ENCODE measurements at places on chromosomes 4 and X. TPM values are rescaled to one million over a fixed set of nuclear protein-coding genes. Genes with fewer than 3 reads are reported as not detected.

- no peak for DNase-seq
Observed at GRCh38 chr4:16261313-16261878, 35.1 kb upstream of the TAPT1 start.

- DNase-seq: no peak
Observed at GRCh38 chrX:103615781-103616371, 8.1 kb downstream of the TCEAL3 start.

DNA sequence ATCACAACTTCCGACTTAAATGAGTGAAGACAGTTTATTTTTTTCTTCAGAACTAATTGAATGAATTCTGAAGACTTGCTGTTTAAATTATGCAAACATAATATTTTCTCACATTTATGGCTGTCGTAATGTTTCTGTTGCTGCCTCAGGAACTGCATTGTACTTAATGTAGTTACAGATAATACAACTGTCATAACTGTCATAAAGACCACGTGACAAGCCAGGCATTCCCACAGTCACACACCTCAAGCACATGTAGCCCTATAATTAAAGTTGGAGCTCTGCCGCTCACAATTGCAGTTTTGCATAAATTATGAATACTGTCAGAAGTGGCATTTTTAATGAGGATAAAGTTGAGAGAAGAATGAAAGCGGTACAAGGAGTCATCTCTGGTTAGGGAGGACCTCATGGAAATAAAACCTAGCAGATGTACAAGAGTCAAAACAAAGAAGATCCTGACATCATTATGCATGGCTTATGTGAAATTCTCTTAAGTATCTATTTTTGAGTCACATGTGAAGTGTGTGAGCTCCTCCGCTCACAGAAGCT, 38.5 kb upstream of the GALNTL6 start:
- no peak for DNase-seq

NAP1L3 gene
- 41.3 TPM for total RNA-seq

GRCh38 chr4:78764498-78764961, 11.6 kb upstream of the BMP2K start:
- no peak for DNase-seq

DNA sequence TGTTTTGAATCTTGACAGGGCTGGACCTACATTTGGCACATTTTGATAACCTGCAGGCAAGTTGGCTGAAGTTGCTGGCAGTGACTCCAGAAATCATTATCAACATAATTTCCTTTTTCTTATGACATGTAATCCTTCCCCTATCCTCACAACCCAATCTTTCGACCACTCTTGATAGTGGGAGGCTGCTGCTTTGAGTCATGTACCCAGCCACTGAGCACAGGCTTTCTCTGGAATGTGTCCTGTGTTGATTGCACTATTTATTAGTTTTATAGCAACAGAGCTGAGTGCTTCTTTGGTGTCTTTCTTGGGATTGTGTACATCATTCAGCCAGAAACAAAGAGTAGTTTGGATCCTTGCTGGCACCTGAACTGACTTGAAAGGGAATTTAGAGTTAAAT, 183.1 kb upstream of the LEF1 start:
- no peak for DNase-seq

PNCK gene
- total RNA-seq: 1.7 TPM

DNA sequence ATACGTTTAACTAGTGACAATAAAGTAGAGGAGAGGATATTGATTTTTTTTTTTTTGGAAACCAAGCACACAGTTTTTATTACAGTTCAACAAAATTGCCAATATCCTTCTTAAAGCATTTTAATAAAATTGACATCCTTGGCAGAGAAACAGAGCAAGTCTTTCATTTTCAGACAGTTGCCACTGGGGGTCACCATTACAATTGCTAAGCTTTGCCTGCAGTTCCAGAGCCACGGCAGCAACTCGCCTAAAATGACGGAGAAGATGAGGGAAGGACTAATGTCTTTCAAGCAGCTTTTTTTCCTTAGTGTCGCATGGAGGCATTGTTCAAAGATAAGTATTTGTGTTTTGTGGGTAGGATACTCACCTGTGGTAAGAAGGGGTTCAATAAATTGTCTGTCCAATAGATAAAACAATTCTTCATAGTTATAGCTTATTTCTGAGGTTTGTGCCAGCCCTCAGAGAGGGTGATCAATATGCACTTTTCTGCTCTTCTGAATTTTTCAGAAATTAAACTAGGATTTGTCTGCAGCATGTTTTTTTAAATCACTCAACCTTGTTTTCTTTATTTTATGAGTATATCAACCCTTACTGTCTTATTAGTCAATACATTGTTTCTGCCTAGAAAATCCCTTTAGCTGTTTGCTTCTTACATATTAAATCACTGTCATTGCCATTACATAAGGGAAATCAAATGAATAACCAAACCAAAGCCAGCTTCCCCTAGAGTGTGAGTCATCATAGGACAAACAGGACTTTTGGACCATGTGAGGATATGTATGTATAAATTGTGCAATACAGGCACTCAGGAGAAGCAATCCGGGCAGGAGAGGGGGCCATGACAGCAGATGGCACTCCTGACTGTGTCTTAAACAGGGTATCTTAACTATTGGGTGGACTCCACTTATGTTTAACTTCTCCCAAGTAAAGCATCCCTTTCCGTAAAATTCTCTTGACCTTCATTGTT, 508.1 kb upstream of the ARX start:
- DNase-seq: peak; percentile 59

DNA sequence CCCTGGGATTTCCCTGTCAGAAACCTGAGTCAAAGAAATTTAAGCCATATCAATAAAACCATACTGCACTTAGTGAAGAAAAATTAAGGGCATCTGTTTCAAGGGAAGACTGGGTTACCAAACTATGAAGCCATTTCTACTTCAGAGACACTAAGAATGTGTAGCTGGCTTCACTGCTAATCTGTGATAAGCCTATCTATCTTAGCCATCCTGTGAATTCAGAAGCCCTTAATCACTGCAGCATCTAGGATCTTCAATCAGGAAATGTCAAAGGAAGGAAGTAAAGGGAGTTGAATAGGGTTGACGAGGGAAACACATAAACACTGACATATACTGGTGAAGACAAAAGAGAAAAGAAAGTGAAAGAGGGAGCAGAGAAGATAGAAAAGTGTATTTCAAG, 777.6 kb upstream of the DIAPH2 start:
- no peak for DNase-seq

DNA sequence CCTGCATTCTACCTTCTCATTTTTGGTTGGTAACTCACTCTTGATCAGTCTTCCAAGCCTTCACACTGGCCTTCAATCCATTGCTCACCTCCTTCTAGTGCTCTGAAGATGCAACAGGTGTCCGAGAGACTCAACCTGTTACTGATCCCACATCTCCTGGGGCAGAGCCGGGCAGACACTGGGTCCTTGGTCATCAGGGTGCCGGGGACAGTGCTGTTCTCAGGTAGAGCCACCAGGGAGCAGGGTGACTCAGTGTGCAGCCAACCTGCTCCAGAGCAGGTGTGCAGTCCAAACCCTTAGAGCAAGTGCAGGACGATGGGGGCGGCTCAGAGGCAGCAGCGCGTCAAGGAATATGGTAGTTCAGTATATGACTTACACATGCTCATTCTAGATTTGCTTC, 188.4 kb downstream of the DHX15 start:
- peak; percentile 34 for DNase-seq

PPARGC1A gene
- 2.0 TPM for total RNA-seq

ZCCHC18 gene
- total RNA-seq: 6.0 TPM

NXF2B gene
- total RNA-seq: 0.11 TPM

DNA sequence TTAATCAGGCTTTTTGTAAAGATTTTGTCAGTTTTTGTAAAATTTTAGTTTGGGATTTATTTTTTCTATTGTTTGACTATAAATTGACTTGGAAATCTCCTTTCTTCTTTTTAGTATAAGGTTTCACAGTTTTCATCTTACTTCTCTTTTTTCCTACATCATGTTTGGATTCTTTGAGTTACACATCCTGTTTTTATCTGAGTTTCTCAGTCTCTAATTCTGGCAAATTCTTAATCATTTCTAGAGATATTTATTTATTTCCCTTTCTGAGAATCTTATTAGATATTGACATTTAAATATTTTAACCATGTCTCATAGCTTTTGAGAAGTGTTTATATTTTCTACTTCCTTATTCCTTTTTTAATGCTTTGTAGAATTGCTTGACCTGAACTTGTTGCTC, 20.7 kb downstream of the USP53 start:
- DNase-seq: no peak

ZNF280C gene
- 52.7 TPM for total RNA-seq

- no peak for DNase-seq
Observed at GRCh38 chr4:3306450-3306849, 13.6 kb downstream of the RGS12 start.

FAM120C gene
- 12.4 TPM for total RNA-seq

GRCh38 chr4:98663226-98664006, 5.0 kb upstream of the TSPAN5 start:
- no peak for DNase-seq

F8A3 gene
- 0.10 TPM for total RNA-seq

GRCh38 chr4:111748157-111748556, 397.1 kb upstream of the FAM241A start:
- DNase-seq: no peak

DNA sequence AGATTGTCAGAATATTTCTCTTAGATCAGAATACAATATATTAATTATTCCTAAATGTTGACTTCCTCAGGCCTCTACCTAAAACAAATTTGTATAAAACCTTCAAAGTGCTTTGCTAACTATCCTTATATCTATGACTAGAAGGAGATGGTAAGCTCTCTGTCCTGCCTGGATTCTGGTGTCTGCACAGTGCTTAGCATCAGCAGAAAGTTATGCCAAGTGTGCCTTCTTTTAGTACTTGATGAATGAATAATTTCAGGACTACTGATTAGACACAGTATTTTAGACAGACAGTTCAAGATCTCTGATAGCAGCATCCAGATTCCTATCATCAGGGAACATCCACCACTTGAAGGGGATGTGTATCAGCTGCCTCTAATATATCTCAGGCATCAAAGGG, 242.4 kb upstream of the TLL1 start:
- no peak for DNase-seq

DNA sequence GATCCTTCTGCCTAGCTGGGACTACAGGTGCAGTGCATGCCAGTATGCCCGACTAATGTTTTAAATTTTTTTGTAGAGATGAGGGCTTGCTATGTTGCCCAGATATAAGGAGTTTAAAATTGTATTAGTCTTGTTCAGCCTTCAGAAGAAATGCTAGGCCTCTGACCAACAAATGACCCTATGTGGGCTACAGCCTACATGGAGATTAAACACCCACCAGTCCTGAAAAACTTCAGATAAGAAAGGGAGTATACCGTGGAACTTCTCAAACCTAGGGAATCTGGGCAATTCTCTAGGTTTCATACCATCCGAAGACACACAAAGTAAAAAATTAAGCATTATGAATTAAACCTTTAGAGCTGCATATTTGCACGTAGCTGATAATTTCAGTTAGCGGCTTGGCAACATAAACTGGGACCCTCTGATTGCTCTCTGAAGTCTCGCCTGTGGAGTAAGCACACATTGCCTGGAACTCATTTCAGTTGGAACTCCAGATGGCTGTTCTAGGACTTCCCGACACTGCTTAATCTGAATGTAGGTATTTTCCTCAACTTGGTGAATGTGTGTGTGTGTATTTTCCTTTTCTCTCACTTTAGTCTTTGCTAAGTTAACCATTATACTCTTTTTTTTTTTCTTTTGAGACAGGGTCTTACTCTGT, 33.0 kb downstream of the MOB1B start:
- DNase-seq: no peak

RHOXF2 gene
- total RNA-seq: not detected

All from H7 (cell line).